ENCODE measurements at places on chromosomes 16 and 17.

DNA sequence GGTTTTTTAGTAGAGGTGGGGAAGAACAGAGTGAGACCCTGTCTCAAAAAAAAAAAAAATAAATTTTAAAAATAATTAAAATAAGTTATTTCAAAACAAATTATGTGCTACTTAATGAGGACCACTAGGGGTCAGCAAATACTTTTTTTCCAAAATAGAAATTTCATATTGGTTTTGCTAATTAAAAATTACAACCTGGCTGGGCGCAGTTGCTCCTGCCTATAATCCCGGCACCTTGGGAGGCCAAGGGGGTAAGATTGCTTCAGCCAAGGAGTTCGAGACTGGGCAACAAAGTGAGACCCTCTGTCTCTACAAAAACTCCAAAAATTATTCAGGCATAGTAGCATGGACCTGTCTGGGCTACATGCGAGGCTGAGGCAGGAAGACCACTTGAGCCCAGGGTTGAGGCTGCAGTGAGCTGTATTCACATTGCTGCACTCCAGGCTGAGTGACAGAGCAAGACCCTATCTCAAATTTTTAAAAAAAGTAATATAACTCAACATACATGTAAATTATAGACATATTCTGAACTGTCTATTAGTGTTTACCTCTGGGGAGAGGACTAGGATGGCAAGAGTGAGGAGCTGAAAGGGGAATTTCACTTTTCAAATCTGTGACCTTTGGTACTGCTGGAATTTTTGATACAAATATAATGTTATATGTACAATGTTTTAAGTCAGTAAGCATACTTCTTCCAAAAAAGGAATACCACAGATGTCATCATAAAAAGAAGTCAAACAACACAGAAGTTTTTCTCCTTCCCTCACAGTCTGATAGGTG is 8.1 kb downstream of the MEIOB start:
- no peak for DNase-seq

DNA sequence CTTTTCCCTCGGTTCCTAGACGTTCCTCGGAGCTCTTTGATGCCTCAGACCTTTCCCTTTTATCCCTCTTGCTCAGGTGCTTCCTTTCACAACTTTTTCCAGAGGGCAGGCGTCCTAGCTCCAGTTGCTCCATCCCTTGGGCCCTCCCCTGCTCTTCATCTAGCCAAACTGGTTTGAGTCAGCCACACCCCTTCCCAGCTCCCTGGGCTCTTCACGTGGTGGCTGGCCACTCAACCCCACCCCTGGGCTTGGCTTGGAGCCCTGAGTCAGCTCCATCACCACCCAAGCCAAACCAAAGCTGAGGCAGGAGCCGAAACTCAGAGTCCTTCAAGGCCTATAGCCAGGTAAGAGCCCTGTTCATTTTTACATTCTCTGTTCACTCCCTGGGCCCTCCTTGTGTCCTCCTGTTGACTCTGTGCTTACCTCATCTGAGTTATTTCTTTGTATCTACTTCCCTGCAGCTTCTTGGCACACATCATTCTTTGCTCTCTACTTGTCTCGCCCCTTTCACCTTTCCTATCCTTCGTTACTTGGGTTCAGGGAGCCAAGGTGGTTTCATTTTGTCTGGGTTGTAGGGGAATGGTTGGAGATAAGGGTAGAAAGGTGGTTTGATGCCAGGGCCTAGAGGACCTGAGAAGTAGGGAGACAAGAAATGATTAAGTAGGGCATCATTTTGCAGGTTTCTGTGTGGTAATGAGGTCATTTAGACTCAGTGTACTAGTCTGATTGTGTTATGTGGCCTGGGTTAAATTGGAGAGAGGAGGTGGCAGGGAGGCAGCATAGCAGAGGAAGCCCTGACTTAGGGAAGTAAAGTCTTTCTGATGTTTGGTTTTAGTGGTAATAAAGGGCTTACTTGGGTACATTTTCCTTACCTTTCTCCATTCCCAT is 7.6 kb upstream of the PHKG2 start:
- DNase-seq = no peak

GRCh38 chr17:60832151-60832585 is 154.5 kb downstream of the BCAS3 start:
- no peak for DNase-seq

- no peak for DNase-seq
Observed at GRCh38 chr17:8693328-8693727, 51.3 kb downstream of the CCDC42 start.

- no peak for DNase-seq
Observed at GRCh38 chr17:57888311-57889216, 38.7 kb upstream of the MRPS23 start.

DNA sequence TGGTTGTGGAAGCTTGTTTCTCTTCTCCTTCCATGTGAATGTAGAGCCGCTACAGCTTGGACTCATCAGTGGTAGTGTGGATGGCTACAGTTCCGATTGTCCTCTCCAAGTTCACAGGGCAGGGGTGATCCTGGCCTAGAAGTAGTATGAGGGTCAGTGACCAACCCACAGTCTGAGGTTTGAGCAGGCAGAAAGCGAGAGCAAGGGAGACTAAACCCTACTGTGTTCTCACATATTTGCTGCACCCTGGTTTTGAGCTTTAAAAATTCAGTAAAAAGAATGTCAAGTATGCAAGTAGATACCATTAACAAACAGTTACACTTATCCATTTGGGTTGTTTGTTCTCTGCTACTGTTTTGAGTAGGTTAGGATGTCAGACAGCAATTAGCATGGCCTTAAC is 148.9 kb downstream of the MRTFB start:
- DNase-seq = no peak

- DNase-seq = no peak
Observed at GRCh38 chr17:31373150-31374093, 18.1 kb upstream of the RAB11FIP4 start.

- DNase-seq = no peak
Observed at GRCh38 chr16:89315271-89315670, 97.8 kb downstream of the ZNF778 start.

- DNase-seq = no peak
Observed at GRCh38 chr17:33240362-33240761, 52.7 kb downstream of the ASIC2 start.

DNA sequence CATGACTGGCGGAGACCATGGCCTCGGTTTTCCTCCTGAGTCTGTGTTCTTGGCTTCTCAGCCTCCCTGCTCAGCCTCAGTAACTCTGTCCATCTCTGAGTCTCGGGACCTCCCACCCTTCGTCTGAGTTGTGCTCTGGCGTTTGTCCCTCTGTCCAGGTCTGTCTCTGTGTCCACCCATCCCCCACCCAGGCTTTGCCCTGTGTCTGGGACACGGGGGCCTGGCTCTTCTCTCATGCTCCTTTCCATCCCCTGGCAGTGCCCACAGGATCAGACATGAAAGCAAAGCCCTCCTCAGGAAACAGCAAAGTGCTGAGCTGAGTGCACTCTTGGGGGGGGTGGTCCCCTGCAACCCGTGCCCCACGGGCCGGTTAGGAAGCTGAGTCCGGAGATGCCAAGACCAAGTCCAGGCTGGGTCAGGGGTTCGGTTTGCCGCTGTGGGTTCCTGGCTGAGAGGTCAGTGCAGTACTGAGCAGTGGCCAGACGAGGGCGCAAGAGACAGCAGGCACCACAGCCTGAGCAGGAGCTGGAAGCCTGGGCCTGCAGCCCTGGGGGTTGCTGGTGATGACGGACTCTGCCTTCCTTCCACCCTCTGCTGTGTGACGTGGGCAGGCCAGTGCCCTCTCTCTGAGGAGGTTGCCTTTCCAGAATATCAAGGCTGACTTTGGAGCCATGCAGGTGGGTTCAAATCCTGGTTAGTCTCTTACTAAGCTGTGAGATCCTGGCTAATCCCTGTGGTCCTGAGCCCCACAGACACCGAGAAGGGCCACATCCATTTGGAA is 2.5 kb downstream of the P2RX1 start:
- no peak for DNase-seq

DNA sequence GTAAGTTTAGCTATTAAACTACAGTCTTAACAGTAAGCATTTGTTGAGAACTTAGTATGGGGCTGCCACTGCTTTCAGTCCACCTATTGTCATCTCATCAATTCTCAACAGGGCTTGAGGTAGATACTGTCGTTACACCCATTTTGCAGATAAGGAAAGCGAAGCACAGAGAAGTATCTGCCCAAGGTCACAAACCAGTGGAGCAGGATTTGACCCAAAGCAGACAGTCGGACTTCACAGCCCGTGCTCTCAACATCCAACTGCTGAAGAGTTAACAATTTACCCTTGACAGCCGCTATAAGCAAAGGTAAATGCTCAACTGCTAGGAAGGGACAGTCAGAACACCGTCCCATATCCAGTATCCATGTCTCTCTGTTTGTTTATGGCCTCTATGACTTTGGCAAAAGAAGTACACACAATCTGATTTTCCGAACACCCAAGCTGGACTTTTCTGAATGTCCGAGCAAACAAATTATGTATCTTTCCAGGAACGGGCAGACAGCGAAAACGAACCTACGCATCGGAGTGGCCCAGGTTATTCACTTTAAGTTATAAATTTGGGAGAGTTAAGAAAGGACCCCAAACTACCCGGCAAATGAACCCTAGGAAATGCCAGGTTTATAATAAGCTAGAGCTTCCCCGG is 1.2 kb downstream of the SIAH1 start:
- DNase-seq = no peak

GRCh38 chr17:62030264-62030663 is 34.8 kb downstream of the MED13 start:
- no peak for DNase-seq
